SJSA1 (cell line): ENCODE measurements at places on chromosomes 4 and X.

GRCh38 chrX:1244164-1245076 is 24.2 kb upstream of the CSF2RA start:
- no peak for DNase-seq
- no peaks in the 10 kb centered on the region for H3K36me3 ChIP-seq
- no peaks in the 10 kb centered on the region for H3K27me3 ChIP-seq
- H3K4me3 ChIP-seq, result no peak overlapping the region
- H3K27ac ChIP-seq, result no peak overlapping the region
- H3K4me1 ChIP-seq, result no peaks in the 10 kb centered on the region

DNA sequence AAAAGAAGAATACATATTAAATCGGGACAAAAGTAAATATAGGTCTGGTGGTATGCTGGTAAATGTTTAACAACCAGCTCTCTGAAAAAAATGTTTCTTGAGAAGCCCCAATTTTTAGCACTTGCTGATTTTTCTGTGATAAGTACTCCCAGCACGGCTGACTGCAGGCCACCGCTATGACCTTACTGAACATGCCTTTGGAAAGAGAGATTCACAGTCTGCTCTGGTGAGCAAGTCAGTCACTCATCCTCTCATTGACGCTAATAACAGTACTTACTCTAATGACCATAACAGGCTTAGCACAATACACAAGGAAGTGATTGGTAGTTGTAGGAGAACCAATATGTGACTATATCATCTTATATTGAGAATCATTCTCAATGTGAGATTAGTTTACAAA is 98.9 kb upstream of the BLTP1 start:
- peaks cover 10% of the 10 kb centered on the region for H3K4me1 ChIP-seq
- no peak overlapping the region for H3K27ac ChIP-seq
- H3K27me3 ChIP-seq, result no peaks in the 10 kb centered on the region
- DNase-seq, result no peak
- H3K4me3 ChIP-seq, result no peak overlapping the region

GRCh38 chrX:135497736-135498135 is 22.7 kb upstream of the INTS6L start:
- no peaks in the 10 kb centered on the region for H3K27me3 ChIP-seq
- no peak overlapping the region for H3K27ac ChIP-seq
- H3K4me1 ChIP-seq, result no peaks in the 10 kb centered on the region
- no peak for DNase-seq

DNA sequence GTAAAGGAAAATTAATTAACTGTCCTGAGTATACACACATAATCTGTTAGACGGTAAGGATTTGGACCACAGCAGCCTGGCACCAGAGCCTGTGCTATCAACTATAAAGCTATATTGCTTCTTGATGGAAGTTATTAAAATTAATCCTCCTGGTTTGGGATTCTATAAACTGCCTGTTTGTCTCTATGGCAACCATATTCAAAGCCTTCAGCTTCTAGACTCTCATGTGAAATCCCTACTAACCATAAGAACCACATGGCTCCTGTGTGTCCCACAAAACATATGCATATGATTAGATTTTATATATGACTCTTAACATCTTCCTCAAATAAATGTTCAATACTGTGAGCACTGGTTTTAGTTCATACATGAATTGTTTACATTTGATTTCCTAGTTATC is 380.8 kb downstream of the ANKRD50 start:
- H3K27me3 ChIP-seq, result no peaks in the 10 kb centered on the region
- no peak overlapping the region for H3K27ac ChIP-seq
- no peaks in the 10 kb centered on the region for H3K36me3 ChIP-seq
- no peaks in the 10 kb centered on the region for H3K4me1 ChIP-seq
- no peak overlapping the region for H3K4me3 ChIP-seq

DNA sequence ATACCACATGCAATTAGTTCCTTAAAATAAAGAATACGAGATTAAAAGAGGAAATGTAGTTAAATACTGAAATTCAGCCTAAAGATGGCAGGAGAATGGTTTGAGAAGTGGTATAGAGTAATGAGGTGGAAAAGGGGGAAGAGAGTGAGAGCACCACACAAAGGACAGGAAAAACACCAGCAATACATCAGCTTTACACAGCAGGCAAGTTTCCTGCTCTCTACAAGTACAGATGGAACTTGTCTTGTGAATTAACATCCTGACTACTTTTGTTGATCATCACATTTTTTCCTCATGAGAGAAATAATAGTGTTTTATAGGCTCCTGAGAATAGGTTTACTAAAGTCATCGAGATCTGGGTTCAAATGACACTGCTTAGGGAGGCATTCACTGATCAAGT is 2.9 kb upstream of the UNC5C start:
- H3K27me3 ChIP-seq, result peaks cover 48% of the 10 kb centered on the region
- peaks cover 17% of the 10 kb centered on the region for H3K4me1 ChIP-seq
- no peak overlapping the region for H3K27ac ChIP-seq

- H3K27ac ChIP-seq, result no peak overlapping the region
- peaks cover 16% of the 10 kb centered on the region for H3K4me1 ChIP-seq
- no peak overlapping the region for H3K4me3 ChIP-seq
- no peaks in the 10 kb centered on the region; the same call in 1 of the 2 replicates for H3K36me3 ChIP-seq
- DNase-seq, result no peak
- H3K27me3 ChIP-seq, result no peaks in the 10 kb centered on the region
These were observed 54.4 kb downstream of the MRPL1 start for GRCh38 chr4:77917075-77917474.

- DNase-seq, result no peak
- no peaks in the 10 kb centered on the region for H3K36me3 ChIP-seq
- no peak overlapping the region for H3K4me3 ChIP-seq
These were observed 139.4 kb upstream of the TENM3 start for GRCh38 chr4:182103614-182104319.

- peaks cover 8% of the 10 kb centered on the region; the same call in 1 of the 2 replicates for H3K4me1 ChIP-seq
- no peaks in the 10 kb centered on the region for H3K27me3 ChIP-seq
- H3K4me3 ChIP-seq, result no peak overlapping the region
- no peak overlapping the region for H3K27ac ChIP-seq
These were observed 1.9 kb upstream of the FTSJ1 start for GRCh38 chrX:48474127-48474526.

DNA sequence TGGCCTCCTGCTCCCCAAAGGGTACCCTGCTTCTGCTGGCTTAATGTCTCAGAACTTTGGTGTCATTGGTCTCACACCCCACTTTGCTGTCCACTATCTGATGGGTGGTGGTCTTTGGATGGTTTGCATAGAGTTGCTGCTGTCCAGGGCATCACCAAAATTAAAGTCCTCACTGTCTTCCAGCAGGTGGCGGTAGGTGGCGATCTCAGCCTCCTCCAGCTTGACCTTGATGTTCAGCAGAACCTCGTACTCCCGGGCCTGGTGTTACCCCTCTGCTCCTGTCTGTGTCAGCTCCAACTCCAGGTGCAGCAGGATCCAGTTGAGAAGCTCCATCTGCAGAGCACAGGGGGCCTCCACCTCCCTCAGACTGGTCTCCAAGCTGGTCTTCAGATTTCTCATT is 1169.5 kb upstream of the PABPC4L start:
- no peaks in the 10 kb centered on the region for H3K4me1 ChIP-seq
- no peaks in the 10 kb centered on the region for H3K27me3 ChIP-seq
- no peak for DNase-seq
- H3K36me3 ChIP-seq, result no peaks in the 10 kb centered on the region
- no peak overlapping the region for H3K4me3 ChIP-seq

DNA sequence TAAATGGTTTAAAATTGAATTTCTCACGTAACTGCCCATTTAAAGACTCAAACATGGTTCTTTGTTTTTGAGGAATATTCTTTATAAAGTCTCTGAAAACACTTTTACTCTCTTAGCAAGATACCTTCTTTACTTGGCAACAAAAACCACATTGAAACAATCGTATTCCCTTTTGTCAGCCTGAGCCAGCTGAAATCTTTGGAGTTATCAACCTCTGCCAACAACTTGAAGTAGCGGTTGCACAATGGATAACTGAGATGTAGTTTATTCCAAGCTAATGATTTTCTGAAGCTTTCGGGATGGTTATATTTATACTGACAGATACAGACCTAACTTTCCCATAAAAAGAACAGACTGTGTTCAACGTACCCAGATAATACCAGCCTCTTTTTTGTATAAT is 561.3 kb downstream of the IL1RAPL1 start:
- H3K4me1 ChIP-seq, result no peaks in the 10 kb centered on the region
- DNase-seq, result no peak

DNA sequence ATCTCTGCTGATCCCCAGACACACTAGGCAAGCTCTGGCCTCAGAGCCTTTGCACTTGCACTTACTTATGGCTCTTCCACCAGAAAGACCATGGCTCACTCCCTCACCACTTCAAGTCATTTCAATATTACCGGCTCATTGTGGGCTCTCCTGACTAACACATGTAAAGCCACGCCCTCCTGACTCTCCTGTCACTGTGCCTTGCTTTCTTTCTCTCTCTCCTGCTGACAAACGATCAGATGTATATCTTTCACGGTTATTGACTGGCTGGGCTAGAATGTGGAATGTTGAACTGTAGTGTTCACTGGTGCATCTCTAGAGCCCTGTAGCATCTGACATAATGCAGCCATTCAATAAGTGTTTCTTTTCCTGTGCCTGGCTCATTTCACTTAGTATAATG is 425.1 kb downstream of the RAB28 start:
- H3K4me3 ChIP-seq, result no peak overlapping the region
- no peak overlapping the region for H3K27ac ChIP-seq
- no peaks in the 10 kb centered on the region for H3K36me3 ChIP-seq
- no peaks in the 10 kb centered on the region for H3K27me3 ChIP-seq
- no peak for DNase-seq
- H3K4me1 ChIP-seq, result no peaks in the 10 kb centered on the region

DNA sequence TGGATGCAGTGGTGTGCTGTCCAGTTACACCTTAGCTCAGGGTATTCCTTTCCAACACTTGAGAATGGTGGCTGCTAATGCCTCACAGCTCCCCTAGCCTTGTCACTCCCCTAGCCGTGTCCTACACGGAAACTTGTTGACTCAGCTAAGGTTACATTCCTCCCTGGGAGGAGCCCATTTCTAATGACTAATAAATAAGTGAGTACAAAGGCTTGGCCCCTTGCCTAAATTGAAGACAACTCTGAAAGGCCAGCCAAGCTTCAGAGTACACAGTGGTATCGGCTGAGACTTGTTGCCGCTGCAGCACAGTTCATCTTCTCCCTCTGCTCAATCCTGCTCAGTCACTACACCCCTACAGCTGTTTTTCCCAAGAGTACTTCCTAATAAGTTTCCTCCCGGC is 21.2 kb upstream of the SLC25A31 start:
- peak; percentile 36 for DNase-seq
- H3K36me3 ChIP-seq, result no peaks in the 10 kb centered on the region
- no peak overlapping the region for H3K27ac ChIP-seq
- no peaks in the 10 kb centered on the region for H3K27me3 ChIP-seq
- no peak overlapping the region for H3K4me3 ChIP-seq

DNA sequence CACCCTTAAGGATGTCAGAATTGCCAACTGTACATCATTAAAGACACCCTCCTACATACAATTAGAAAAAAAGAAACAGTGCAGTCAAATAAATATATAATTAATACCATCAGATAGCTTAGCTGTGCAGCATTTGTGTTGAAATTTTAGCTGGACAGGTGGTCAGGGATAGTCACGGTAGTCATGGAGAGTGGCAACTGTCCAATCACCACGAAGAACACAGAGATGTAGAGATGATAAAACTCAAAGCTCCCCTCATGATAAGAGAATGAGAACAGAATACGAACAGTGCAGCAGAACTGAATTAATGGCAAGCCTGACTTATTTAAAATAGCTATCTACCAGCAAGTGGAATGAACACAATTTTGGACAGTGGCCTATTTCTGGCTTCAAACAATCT is 27.2 kb downstream of the SLC39A8 start:
- no peaks in the 10 kb centered on the region for H3K36me3 ChIP-seq
- no peak overlapping the region for H3K27ac ChIP-seq
- no peak overlapping the region for H3K4me3 ChIP-seq
- no peaks in the 10 kb centered on the region for H3K4me1 ChIP-seq
- no peaks in the 10 kb centered on the region for H3K27me3 ChIP-seq

DNA sequence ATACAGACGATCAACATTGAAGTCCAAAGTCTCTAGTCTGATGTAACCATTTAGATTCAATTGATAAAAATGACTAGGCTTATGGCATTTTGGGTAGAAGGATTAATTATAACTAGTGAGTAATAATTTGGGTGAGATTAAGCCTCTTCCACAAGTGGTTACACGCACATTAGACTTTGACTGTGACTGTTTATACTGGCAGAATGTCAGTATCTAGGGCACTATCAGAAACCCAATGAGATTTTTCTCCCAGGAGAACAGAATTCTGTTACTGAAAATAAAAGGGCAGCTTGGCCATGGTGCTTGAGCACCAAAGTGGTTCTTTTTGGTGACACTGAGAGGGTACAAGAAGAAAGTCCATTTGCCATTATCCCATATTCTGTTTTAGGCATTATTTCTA is 3.3 kb downstream of the PLS3 start:
- peaks cover 25% of the 10 kb centered on the region for H3K4me1 ChIP-seq
- no peak for DNase-seq
- peaks cover 3% of the 10 kb centered on the region for H3K36me3 ChIP-seq

DNA sequence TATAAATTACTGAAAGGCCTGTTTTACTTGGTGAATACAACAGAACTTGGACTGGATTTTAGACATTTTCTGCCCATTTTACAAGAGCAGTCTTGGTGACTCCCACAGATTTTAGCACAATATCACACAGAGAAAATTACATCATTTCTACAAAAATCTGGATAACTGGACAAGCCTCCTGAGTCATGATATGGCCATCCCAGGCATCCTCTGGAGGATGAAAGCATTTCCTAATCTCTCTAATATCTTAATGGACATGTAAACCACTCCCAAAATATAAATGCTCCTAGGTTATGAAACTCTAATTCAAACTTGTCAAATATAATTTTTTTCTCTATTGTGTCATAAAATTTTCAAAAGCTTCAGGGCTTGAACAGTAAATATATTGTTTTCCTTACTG is 1170.8 kb upstream of the PCDH7 start:
- H3K27ac ChIP-seq, result no peak overlapping the region
- H3K36me3 ChIP-seq, result no peaks in the 10 kb centered on the region
- no peaks in the 10 kb centered on the region for H3K4me1 ChIP-seq
- no peak for DNase-seq
- no peaks in the 10 kb centered on the region for H3K27me3 ChIP-seq

- H3K27me3 ChIP-seq, result no peaks in the 10 kb centered on the region
- H3K4me1 ChIP-seq, result no peaks in the 10 kb centered on the region
- no peak overlapping the region for H3K27ac ChIP-seq
These were observed 7.0 kb upstream of the ATP6AP2 start for GRCh38 chrX:40573763-40574162.

GRCh38 chrX:149283853-149284252 is 221.3 kb downstream of the IDS start:
- H3K27me3 ChIP-seq, result no peaks in the 10 kb centered on the region
- DNase-seq, result no peak
- H3K4me1 ChIP-seq, result no peaks in the 10 kb centered on the region
- H3K4me3 ChIP-seq, result no peak overlapping the region
- H3K36me3 ChIP-seq, result no peaks in the 10 kb centered on the region
- no peak overlapping the region for H3K27ac ChIP-seq
